ENCODE measurements at places on chromosomes 3 and 15.
A peak's percentile ranks its signal among the peaks of the same experiment; 100 is the strongest.

GRCh38 chr3:106945435-106945834, 431.8 kb upstream of the CCDC54 start:
- DNase-seq, result no peak

DNA sequence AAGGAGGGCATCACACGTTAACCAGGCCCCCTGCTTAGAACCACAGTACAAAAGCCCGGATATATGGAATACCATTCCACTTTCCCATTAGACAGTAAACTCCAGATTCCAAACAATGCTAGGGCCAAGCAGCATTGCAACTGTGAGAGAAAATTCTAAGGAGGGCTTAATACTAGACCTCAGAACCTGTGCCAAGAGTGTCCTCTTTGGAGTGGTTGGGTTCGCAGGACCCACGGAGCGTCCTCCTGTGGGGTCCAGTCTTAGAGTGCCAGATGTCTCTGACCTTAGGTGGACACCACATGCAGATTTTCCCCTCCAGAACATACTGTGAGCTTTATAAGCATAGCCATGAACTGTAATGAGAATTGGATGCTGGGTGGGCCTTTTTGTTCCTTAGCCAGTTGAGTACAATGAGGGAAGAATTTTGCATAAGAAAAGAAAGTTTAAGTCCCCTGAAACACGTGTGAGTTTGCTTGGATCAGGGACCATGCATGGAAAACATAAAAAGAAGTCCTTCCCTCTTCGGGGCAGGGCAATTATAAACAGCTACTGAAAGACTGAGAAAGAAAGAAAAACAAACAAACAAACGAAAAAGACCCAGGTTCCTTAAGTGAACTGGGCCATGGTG, 325.7 kb downstream of the NEK10 start:
- no peak for DNase-seq

- no peak for DNase-seq
Observed at GRCh38 chr3:124826703-124827102, 60.5 kb downstream of the ITGB5 start.

GRCh38 chr3:111159391-111159790, 87.8 kb downstream of the NECTIN3 start:
- DNase-seq, result no peak

DNA sequence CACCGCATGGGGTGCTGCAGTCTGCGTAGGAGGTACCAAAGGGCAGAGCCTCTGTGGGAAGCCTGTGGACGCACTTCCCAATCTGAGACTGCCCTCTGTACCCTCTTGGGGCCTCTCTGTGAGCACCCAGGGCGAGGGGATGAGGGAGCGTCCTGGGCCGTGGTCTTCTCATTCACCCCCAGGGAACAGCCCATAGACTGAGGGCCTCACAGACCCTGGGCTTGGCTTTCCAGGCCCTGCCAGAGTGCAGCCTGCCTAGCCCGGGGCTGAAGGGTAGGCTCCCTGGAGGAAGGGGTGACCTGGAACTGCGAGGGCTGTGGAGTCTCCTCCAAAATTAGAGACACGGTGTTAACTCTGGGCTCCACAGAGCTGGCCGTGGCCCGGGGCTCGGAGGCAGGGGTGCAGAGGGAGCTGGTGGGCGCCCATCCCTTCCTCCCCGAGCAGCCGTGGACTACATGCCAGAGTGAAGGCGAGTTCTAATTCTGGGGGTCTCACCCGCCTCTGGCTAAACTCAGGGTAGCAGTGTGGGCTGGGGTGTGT, 468 bp upstream of the SPTBN5 start:
- DNase-seq, result no peak

GRCh38 chr3:158750016-158750415, 17.8 kb upstream of the RARRES1 start:
- no peak for DNase-seq

DNA sequence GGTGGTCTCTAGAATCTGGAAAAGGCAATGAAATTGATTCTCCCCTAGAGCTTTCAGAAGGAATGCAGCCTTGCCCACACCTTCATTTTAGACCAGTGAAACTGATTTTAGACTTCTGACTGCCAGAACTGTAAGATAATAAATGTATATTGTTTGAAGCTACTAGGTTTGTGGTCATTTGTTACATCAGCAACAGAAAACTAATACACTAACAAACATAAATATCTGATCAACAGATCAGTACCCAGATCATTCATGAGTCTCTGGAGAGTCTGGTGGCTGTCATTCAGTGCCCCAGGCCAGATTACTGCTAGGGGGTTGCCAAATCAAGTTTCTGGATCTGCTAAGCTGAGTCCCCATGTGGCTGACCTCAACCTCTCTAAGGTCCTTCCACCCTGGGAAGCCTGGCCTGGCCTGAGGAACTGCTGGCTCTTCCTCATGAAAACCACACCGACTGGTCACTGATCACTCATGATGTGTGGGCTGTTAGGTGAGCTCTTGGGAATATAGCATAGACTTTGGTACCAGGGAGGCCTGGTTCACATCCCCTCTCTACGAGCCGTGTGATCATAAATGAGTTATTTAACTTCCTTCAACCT, 11.1 kb upstream of the LACTB start:
- DNase-seq, result no peak

- no peak for DNase-seq
Observed at GRCh38 chr15:38070778-38071177, 136.3 kb downstream of the TMCO5A start.

DNA sequence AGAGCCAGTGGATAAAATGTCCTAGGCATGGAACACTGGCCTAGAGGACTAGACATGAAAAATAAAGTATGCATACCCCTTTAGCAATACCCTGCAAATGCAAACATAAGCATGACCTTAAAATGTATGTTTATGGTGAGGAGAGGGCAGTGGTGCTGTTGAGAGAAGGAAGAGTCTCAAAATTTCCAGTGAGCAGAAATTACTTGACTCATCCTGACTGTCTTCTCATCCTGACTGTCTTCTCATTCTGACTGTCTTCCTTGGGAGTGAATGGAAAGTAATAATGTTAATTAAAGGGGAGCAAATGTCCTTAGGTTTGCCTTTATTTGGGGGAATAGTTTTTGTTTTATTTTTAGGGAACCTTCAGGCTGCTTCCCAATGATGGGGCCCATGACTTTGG, 121.5 kb upstream of the GALNT15 start:
- no peak for DNase-seq

DNA sequence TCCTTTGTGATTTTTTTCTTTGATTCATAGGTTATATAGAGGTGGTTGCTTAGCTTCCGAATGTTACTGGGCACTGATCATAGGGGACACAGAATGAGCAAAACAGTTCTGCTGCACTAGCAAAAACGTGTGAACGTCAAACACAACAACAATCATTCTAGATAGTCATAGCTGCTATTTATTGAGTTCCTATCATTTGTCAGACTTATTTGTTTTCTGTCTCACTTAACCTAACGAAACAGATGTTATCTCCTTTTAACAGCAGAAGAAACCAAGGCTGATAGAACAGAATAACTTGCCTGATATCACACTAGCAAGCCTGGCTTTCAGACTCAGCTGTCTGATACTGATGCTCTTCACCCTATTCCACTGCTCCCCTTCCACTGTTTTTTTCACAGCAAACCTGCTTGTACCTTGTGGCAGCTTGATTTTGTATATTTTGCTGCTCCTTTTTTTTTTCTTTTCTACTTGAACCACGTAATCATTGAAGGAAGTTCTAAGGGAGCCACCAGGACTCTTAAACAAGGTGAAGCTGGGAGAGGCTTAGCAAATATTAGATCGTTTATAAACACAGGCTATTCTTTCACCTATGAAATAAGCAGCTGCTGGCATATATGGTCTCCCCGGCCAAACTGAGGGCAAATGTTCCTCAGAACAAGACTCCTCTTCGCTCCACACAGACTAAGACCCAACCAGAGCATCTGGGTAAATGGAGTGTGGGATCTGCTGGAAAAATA, 78.8 kb downstream of the MCF2L2 start:
- DNase-seq, result no peak

DNA sequence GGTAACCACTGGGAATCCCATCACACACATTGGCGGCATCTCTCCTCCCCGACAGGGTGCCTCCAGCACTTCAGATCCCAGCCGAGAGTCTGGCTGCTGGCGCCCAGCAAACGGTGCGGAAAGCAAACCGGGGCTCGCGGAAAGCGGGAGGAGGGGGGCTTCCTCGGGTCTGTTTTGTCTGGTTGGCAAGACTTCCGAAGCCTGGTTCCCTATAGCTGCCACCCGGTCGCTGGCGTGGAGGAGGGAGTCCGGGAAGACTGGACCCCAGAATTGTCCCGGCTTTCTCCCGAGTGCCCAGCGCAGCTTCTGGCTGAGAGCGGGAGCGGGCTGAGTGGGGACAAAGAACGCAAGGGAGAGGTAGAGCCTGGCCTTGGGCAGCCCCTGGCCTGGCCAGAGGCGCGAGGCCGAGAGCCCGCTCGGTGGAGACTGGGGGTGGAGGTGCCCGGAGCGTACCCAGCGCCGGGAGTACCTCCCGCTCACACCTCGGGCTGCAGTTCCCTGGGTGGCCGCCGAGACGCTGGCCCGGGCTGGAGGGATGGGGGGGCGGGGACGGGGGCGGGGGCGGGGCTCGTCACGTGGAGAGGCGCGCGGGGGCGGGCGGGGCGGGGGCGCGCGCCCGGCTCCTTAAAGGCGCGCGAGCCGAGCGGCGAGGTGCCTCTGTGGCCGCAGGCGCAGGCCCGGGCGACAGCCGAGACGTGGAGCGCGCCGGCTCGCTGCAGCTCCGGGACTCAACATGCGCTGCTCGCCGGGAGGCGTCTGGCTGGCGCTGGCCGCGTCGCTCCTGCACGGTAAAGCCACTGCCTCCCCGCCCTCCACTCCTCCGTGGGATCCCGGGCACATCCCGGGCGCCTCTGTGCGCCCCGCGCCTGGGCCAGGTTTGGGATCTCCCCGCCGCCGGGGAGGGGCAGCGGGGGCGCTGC, at the start of gene CHRNA7:
Gene CHRNA7, plus strand, starts transcription at position 654 of the 920 bp plus-strand sequence. Its CDS starts 80 bp downstream, at position 734.
- peak; percentile 66 for DNase-seq

DNA sequence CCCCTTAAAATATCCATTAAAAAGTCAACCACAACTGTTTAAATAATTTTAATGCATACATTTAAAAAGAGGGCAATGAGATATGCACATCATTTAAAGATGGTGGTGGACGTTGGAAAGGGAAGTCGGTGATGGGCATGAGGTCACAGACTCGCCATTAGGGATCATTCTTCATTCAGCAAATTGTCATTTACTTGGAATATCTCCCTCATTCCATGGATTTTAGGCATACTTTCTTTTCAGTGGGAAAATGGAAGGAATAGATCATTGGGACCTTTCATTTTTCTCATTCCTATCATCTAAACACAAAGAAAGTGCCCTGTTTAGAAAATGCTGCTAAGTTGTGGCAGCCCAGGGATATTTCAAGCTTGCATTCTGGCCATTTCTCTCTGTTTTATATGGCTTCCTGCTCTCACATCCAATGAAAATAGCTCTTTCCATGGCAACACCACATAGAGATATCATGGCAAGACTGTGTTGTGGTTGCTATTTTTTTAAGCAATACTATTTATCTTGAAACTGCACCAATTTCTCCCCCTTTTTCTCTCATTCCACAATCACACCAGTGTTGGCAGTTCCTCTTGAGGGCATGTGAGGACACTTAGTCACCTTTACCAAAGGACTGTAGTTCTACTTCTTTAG, 40.7 kb upstream of the LMCD1 start:
- DNase-seq, result no peak

- DNase-seq, result no peak
Observed at GRCh38 chr3:10547413-10547812, 42.0 kb upstream of the ATP2B2 start.

- no peak for DNase-seq
Observed at GRCh38 chr15:65058394-65059368, 9.1 kb downstream of the RASL12 start.

DNA sequence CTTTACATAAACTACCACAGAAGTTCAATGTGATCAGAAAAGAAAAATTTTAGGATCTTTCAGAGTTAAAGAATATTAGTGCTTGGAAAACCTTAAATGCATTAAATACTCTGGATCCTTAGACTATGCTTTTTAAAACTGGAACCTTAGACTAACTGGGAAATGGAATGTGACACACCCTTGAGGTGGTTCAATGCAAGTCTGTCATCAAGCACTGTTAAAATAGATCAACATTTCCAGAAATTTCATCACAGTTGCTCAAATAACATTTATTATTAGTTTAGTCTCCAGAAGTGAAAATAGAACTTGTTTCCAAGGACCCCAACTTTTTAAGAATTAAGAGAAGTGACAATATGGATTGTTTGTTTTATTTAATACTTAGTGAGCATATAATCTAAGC, 71.8 kb downstream of the GAP43 start:
- no peak for DNase-seq

DNA sequence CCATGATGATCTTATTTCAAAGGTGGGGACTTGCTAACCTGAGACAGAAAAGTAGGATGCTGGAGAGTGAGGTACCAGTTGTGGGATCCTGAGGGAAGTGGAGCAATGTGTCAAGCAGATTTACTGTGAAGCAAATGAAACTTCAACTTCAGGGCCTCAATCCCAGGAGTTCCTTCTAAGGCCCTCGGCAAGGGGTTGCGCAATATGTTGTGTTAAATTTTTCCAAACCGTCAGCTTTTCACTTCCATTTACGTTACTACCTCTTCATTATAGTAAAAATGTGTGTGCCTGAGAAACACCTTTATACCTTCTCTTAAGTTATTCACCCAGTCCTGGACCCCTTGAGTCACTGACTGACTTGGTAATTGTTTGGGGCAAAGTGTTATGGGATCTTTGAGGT, 42.5 kb upstream of the KCNH8 start:
- DNase-seq, result no peak

DNA sequence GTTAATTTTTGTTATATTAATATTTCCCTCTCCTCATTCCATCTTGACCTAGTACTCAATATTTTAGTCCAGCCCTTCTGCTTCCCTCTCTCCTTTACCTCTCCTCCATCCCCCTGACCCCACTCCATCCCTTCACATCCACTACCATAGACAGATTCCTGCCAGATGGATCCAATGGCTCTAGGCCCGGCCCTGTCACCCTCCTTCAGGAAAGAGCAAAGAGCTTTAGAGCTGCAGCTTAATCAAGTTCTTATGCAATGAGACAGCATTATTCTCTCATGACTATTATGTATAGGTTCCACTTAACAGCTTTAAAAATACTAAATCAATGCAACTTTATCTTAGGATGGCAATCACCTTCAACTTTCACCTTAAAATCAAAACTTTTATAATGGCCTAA, 200.7 kb upstream of the TTC14 start:
- no peak for DNase-seq

- DNase-seq, result no peak
Observed at GRCh38 chr3:162094301-162094700, 597.7 kb downstream of the OTOL1 start.

DNA sequence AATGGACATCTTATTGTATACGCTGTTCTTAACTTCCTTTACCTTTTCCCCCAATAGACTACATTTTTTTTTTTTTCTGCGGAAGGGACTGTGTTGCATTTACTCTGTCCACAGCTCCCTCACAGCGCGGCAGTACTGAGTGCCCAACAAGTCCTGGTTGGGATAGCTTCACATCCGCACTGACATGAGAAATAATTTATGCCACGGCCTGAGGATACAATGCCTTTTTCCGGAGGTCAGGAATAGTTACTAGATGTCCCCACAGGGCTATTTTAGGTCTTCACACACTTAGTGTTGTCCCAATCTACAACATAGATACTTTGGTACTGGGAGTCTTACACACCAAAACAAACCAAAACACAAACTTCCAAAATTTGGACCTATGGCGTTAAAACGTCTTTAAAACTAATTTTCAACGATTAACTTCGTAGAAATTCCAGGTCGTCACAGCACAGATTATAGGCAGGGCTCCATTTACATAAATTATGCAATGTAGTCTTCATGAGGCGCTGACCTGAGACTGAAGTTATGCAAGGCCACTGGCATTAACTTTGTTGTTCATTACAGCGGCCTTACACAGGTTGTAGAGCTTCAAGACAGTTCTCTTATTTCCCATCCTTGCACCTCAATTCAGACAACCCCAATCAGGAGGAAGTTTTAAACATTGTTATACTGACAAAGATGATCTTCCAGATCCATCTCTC, 989 bp upstream of the PPIB start:
- peak; percentile 35 for DNase-seq

GRCh38 chr3:13037458-13038117, 35.6 kb downstream of the IQSEC1 start:
- no peak for DNase-seq
